ENCODE measurements at places on chromosomes 7 and 10.

DNA sequence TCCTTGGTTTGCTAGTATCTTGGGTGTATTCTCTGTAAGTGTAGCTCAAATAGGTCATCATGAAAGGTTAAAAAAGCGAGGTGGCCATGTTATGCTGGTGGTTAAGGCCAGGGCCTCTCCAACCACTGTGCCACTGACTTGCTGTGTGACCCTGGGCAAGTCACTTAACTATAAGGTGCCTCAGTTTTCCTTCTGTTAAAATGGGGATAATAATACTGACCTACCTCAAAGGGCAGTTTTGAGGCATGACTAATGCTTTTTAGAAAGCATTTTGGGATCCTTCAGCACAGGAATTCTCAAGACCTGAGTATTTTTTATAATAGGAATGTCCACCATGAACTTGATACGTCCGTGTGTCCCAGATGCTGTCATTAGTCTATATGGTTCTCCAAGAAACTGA, 17.1 kb downstream of the SCD start:
- no peak for DNase-seq

- DNase-seq, result no peak
These were observed 83.5 kb downstream of the TSPAN12 start for GRCh38 chr7:120774481-120774880.

GRCh38 chr10:50552308-50552707, 71.4 kb downstream of the SGMS1 start:
- DNase-seq, result no peak

GRCh38 chr7:26490640-26491624, 199.3 kb downstream of the SNX10 start:
- peak; percentile 16 for DNase-seq

- DNase-seq, result no peak
These were observed 120.0 kb downstream of the SGMS1 start for GRCh38 chr10:50503661-50504320.

DNA sequence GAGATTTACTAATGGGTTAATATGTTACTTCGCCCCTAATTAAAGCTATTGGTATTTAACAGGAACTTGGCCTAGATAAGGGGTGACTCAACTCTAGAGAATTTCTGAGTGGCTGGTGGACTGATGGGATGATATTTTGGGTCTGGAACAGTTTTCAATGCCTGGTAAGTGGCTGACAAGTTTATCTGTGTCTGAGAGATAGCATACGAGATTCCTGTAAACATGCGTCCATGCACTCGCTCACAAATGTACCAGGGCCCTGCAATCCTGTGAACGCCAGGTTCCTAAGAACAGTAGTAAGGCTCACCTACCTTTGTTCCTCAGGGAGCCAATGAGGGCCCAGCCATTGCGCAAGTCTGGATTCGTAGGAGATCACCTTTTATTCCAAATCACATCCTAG, 683.8 kb upstream of the ANKRD30A start:
- DNase-seq, result no peak

DNA sequence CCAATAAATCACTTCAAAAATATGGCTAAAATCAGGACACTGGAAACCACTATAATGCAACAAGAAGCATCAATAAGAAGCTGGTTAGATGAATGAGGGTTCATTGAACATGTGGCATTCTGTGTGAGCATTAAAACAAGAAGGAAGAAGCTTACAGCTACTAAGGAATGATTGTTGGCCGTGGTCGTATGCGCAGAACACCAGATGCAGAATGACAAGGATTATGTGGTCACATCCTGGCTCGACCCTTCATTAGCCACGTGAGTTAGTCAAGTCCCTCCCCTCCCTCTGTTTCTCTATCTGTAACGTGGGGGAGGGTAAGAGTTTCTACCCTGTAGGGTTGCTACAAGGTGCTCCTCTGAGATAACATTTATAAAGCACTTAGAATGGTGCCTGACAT, 174.3 kb downstream of the ADAM12 start:
- no peak for DNase-seq

DNA sequence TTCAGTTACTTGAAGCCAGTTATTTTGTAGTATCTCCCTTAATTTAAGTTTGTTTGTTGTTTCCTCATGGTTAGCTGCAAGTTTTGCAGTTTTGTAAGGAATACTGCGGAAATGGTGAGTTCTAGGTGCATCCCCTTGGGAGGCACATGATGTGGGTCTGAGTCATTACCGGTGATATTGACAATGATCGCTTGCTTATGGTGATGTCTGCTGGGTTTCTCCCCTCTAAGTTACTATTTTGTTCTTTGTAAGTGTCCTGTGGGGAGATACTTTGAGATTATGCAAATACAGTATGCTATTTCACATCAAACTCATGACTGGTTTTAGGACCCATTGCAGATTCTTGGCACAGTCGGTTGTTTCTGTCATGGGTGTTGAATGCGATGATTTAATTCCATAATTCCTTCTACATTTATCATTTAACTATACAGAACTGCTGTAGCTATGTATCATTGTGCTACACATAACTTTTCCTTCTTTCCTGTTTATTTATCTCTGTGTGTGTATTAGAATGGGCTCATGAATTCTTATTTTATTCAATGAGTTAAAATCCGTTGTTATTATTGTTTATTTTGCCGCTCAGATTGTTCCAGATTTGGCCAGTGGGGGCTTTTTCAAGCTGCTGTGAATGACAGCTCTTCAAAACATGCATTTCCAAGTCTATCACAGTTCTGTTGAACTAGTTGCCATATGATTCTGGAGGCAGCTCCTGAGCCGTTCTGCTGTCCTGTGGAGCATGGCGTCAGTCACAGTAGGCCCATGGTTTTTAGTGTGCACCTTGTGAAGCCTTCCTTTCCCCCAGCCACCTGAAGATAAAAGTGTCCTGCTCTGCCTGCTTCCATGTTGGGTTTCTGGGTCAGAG, 18.4 kb downstream of the TSPAN14 start:
- no peak for DNase-seq

DNA sequence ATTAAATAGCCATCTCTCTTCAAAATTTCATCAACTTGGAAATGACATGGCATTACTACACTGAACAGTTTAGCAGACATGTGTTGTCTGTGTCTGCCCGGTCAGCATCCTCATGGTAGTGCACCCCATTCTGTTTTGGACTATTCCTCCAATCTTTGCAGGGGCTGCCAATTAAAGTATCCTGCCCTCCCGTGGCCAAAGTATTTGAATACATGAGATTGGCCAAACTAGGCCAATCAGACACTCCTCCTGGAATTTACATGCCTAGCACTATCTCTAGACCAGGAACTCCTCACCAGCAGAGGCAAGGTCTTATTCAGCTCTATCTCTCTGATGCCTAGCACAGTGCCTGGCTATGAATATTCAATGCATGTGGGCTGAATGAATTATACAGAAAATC, 4.4 kb downstream of the SHTN1 start:
- DNase-seq, result no peak

Data from NCI-H1436 (cell line).